Activated naive CD4-positive, alpha-beta T cell treated with Interleukin-2 at 50 U/mL for 16 hours (primary cell): ENCODE measurements at places on chromosomes 2 and 18.
A peak's percentile ranks its signal among the peaks of the same experiment; 100 is the strongest.

DNA sequence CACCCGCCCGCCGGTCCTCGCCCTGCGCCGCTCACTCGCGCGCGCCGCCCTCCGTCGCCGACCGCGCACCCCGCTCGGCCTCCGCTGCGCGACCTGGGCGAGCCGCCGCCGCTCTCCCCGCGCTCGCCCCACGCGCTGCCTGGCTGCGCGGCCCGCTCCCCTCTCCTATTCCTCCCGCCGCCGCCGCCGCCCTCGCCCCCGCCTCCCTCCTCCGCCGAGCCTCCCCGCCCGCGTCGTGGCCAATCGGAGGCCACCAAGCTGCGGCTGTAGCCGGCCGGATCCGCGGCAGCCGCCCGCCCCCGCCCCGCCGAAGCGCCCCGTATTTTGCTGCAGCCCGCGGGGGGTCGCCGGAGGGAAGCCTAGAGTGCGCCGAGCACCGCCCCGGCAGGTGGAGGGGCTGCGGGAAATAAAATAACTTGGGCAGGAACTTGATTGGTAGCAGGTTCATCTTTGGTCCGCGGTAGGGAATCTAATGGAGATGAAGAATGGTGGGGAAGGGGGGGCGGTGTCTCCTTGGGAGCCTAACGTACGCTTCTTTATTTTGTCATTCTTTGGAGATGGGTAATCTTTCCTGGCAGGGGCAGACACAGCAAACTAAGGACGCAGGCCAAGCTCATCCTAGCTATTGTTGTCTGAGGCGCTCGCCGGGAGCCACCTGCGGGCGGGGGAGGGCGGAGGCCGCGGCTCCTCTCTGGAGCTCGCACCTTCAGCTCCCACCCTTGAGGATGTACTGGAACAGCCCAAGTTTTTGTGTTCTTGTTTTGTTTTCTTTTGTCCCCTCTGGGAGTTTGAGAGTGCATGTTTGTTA, 1.1 kb upstream of the CDH2 start:
- no peak for DNase-seq

GRCh38 chr2:225009768-225010167, 32.5 kb downstream of the DOCK10 start:
- DNase-seq, result no peak

GRCh38 chr2:192196421-192197194, 1.9 kb upstream of the TMEFF2 start:
- DNase-seq, result no peak

GRCh38 chr2:19321946-19322345, 36.5 kb downstream of the OSR1 start:
- DNase-seq, result no peak

- no peak for DNase-seq
These were observed 24.8 kb upstream of the STAT1 start for GRCh38 chr2:191038741-191039140.

GRCh38 chr2:79387431-79387830, 125.4 kb upstream of the CTNNA2 start:
- DNase-seq, result no peak

- no peak for DNase-seq
These were observed 1016.0 kb downstream of the SOCS6 start for GRCh38 chr18:71304856-71305255.

- DNase-seq, result no peak
These were observed 52.4 kb downstream of the SLC66A2 start for GRCh38 chr18:79898952-79899608.

GRCh38 chr2:168961450-168962229, 60.5 kb downstream of the G6PC2 start:
- DNase-seq, result peak; percentile 13

GRCh38 chr2:215356948-215357461, 45.1 kb downstream of the ATIC start:
- DNase-seq, result no peak

DNA sequence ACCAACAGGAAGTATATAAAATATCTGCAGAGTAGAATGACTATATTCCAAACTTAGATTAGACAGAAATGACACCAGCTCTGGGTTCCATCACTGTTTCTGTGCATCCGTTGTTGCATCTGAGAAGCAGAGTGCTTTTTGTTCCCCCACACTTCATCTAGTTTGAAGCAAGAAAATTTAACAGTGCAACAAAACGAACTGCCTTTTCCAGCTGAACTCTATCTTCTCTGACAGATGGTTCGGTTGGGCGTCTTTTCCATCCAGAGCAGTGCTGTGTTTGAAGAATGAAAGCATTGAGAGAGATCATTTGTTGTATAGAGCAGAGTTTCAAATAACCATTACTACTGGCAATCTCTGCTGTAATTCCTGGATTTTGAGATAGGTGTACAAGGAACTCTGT, 757.5 kb downstream of the DPP10 start:
- DNase-seq, result no peak

- DNase-seq, result no peak
These were observed 11.5 kb downstream of the ARPC2 start for GRCh38 chr2:218228366-218229090.

DNA sequence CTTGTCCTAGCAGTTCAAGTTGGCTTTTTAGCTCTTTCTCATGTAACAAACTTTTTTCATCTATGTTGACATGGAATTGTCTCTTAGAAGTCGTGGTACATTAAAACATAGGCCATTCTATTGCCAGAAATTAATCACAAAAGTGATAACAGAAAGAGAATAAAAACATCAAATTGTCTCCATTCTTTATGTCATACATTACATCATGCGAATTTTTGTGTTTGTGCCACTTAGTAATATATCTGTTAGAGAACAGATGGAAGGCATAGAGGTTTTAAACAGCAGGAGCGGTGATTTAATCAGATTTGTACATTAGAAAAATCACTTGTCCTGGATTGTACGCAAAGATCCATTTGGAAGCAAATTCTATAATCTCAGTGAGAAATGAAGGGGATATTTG, 136.5 kb upstream of the CDH20 start:
- no peak for DNase-seq

GRCh38 chr2:171895786-171896185, 1.7 kb upstream of the SLC25A12 start:
- no peak for DNase-seq

DNA sequence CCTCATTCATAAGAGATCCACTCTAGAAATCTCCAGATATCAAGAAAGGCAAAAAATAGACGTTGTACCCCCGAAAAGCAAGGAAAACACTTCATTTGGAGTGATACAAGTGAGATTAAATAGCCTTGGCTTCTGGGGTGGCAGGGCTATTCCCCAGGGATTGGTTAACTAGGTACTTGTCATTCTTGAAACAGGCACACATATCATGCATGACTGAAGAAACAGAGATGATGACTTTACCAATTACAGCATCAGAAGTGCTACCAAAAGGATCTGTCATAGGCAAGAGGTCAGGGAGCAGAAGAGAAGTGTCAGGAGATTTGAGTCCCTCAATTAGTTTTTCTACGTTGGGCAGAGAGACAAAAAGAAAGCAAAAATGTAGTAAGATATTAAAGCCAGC, 45.2 kb upstream of the NFU1 start:
- no peak for DNase-seq

GRCh38 chr18:2459886-2460285, 111.4 kb downstream of the METTL4 start:
- no peak for DNase-seq

GRCh38 chr2:127014224-127014623, 92.7 kb downstream of the BIN1 start:
- DNase-seq, result no peak

DNA sequence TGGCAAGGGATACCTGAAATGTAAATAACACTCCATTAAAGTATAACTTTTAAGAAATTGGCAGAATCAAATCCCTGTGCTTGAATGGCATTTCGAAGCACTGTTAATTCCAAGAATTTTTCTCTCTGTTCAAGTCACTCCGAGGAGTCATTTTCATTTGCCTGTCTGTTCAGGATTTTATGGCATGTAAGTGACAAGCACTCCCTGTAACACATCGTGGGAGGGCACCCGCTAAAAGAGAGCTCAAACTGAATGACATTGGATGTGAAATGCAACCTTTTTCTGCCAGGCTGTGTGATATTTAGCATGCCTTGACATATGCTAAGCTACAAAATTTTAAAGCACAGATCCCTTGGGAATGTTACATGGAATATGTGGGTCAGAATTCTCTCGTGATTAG, 339.6 kb downstream of the LRRTM1 start:
- no peak for DNase-seq

- no peak for DNase-seq
These were observed 261.3 kb downstream of the MBD5 start for GRCh38 chr2:148282201-148282600.

DNA sequence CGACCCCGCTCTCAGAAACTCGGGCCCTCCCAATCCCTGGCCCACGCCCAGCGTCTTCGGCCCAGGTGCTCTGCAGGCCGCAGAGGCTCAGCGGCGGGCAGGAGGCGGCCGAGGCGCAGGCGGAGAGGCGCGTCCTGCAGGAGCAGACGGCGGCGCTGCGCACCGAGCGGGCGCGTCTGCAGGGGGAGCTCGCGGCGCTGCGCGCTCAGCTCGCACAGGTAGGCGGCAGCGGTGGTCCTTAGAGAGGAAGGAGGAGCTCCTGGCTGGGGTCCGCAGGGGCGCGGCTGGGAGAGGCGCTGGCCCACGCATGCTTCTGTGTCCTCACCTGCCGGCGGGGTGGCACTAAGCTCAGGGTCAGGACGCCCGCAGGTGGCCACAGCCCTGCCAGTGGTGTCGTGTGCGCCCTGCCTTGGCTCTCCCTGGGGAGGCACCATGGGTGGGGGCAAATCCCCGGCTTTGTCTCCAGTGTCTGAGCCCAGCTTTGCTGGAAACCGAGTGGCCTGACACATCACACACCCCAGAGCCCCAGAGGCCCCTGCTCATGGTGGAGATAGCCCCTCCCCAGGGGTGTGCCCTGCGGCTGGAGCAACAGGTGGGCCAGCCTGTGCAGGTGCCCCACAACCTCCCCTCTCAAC, 14.9 kb upstream of the SNED1 start:
- DNase-seq, result peak; percentile 13

GRCh38 chr2:180577567-180577966, 402.8 kb upstream of the UBE2E3 start:
- no peak for DNase-seq

DNA sequence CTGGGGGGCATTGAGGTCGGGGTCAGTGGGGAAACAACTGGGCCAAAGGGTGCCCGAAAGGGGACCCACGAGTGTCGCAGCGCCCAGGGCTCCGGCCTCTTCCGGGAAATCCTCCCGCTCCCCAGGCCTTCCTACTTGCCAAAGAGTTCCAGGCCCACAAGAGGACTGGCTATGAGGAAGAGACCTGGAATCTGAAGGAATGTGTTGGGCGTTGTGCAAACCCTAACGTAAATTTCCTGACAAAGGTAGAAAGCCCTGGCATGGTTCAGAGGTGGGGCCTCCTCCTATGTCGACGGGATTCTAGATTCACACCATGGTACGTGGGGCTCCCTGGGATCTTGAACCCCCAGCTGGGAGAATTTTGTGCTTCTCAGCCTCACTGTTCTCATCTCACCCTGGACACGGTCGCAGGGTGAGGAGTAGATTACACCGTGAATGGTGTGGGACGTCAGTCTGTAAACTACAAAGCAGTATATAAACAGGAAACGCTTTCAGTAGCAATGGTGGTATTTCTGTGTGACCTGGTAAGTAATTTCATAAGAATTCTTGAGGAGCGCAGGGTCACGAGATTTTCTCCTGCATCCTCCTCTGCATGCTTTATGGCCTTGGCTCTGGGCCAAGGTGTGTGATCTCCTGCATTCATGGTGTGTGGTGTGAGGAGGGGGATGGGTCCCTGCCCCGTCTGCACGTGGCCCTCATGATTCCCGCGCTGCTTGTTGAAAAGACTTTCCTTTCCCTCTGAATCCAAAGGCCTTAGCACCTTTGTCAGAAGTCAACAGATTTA, 868 bp downstream of the HSBP1L1 start:
- DNase-seq, result no peak
